Stimulated activated CD4-positive, alpha-beta T cell treated with anti-CD3 and anti-CD28 coated beads, Interleukin-4, amount 100 ng/mL, for 4 hours (primary cell): ENCODE measurements at places on chromosomes 13 and 19.
A peak's percentile ranks its signal among the peaks of the same experiment; 100 is the strongest.

- DNase-seq, result no peak
Measured at GRCh38 chr13:105587786-105588185, 947.7 kb downstream of the EFNB2 start.

GRCh38 chr19:34118879-34119748 is 53.2 kb upstream of the LSM14A start:
- DNase-seq, result no peak

- peak; percentile 88 for DNase-seq
Measured at GRCh38 chr19:10644260-10645007, 9.7 kb upstream of the ILF3 start.

DNA sequence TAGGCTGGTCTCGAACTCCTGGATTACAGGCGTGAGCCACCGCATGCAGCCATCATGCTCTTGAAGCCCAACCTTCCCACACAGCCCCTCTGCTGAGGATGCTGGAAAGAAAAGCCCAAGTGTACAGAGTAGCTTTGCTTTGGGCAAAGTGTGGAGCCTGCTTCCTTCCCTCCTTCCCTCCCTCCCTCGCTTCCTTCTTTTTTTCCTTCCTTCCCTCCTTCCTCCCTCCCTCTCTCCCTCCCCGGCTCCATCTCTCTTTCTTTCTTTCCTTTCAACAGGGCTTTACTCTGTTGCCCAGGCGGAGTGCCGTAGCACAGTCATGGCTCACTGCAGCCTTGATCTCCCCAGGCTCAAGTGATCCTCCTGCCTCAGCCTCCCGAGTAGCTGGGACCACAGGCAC is 2.7 kb downstream of the CC2D1A start:
- no peak for DNase-seq

DNA sequence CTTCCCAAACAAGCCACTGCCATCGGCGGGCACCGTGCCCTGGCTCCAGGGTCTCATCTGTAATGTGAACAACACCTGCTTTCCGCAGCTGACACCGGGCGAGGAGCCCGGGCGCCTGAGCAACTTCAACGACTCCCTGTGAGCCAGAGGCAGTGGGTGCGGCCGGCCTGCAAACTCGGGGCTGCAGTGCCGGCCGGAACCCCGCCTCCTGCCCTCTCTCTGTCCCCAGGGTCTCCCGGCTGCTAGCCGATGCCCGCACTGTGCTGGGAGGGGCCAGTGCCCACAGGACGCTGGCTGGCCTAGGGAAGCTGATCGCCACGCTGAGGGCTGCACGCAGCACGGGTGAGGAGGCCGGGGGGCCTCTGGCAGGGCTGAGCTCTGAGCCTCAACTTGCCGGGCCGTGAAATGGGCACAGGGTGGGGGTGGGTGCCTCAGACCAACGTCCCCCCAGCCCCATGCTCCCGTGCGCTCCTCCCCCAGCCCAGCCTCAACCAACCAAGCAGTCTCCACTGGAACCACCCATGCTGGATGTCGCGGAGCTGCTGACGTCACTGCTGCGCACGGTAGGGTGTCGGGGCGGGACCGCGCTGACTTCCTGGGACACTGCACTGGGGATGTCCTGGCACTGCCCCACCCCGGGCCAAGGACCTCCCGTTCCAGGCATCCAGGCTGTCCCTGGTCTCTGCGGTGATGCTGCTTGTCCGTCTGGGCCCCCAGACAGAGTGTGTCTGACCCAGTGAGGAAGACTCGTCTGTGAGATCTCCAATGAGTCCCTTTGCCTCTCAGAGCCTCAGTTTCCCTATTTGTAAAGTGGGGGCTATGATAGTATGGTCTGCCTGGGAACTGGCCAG is 2.2 kb downstream of the ABCA7 start:
- no peak for DNase-seq

- DNase-seq, result no peak
Measured at GRCh38 chr13:93672996-93673395, 446.4 kb downstream of the GPC6 start.

GRCh38 chr19:19451429-19452242 is 46.2 kb downstream of the GATAD2A start:
- no peak for DNase-seq

GRCh38 chr13:106357198-106357597 is 178.3 kb downstream of the EFNB2 start:
- no peak for DNase-seq

GRCh38 chr13:54574791-54575190 is 1546.2 kb downstream of the OLFM4 start:
- no peak for DNase-seq

GRCh38 chr19:20077791-20078463 is at the start of gene ZNF90:
Gene ZNF90 (plus strand): TSS chr19:20078000. CDS start chr19:20078133, 133 bp downstream.
- peak; percentile 84 for DNase-seq

DNA sequence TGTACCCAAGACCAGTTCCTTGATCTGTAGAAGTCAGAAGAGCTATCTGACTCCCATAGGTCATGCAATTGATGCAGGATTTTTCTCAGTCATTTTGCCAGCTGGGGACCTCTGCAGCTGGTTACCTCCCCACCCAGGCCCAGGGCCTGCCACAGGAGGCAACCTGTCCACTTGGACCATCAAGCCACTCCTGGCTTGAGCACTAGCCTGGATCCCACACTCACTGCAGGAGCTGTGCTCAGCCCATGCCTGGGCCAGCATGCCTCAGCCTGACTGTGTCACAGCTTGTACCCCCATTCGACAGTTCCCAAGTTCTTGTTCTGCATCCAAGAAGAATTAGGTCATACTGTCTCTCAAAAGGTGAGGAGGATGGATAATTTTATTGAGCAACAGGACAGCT is 189.4 kb downstream of the PCDH17 start:
- no peak for DNase-seq

DNA sequence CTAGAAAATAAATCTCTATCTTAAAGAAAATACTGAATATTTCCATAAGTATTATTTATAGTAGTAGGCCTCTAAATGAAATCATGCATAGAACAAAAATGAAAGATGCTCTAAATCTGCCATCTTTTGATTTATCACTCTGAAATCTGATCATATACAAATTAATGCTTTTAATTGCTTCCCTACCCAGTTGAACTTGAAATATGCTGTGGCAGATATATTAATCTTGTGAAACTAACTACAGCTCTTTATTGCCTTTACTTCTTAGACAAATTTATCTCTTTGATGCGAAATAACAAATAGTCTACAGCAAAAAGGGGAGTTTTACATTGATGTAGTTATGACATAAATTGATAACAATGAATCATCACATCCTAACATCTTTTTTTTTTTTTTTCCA is 510.7 kb upstream of the SLITRK6 start:
- no peak for DNase-seq

DNA sequence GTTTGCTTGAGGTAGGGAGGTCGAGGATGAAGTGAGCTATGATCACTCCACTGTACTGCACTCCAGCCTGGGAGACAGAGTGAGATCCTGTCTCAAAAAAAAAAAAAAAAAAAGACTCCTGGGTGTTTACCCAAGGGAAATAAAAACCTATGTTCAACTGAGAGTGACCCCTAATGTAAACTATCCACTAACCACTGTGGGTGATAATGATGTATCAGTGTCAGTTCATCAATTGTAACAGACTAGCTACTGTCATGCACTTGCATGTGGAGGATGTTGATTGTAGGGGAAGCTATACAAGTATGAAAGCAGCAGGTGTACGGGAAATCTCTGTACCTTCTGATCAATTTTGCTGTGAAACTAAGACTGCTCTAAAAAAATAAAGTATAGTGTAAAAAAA is 2.6 kb upstream of the CIB3 start:
- no peak for DNase-seq

DNA sequence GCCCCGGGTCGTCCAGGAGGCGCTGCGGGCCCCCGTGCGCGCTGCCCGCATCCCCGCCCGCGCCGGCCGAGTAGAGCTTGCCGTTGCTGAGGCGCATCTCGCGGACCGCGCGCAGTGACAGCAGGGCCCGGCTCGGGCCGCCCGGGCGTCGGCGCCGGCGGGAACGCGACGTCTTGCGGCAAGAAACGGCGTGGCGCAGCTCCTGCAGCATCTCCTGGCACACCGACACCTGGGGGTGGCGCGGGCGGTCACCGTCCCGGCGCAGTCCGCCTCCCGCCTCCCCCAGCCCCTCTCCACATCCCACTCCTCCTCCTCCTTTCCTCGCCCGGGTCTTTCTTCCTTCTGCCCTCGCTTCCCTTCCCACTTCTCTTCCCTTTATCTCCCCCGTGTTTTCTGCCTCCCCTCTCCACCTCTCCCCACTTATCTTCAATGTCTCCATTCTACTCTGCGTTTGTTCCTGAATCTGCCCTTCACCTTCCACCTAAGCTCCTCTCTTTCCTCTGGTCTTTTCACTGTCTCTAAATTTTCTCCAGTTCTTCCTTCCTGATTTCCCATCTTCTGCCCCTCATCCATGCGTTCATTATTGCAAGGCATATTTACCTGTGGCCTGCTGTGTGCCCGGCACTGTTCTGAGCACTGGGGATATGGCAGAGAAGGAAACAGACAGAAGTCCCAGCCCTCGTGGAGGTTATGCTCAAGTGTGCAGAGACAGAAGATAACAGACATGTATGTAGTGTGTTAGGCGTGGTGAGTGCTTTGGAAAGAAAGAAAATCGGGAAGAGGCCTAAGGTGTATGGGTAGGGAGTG is 5.2 kb upstream of the ATP1A3 start:
- DNase-seq, result no peak

- no peak for DNase-seq
Measured at GRCh38 chr13:113495494-113496210, 5.1 kb upstream of the DCUN1D2 start.

- DNase-seq, result no peak
Measured at GRCh38 chr19:16208847-16209665, 11.3 kb downstream of the AP1M1 start.

GRCh38 chr19:17646441-17646840 is 41.7 kb downstream of the UNC13A start:
- DNase-seq, result no peak

GRCh38 chr13:98632961-98633360 is 56.1 kb upstream of the STK24 start:
- no peak for DNase-seq

- no peak for DNase-seq
Measured at GRCh38 chr13:30715837-30716236, 19.5 kb upstream of the ALOX5AP start.

GRCh38 chr19:18495204-18495911 is 26.5 kb downstream of the ELL start:
- DNase-seq, result no peak

GRCh38 chr19:7870571-7871436 is 3.4 kb downstream of the PRR36 start:
- DNase-seq, result peak; percentile 30

DNA sequence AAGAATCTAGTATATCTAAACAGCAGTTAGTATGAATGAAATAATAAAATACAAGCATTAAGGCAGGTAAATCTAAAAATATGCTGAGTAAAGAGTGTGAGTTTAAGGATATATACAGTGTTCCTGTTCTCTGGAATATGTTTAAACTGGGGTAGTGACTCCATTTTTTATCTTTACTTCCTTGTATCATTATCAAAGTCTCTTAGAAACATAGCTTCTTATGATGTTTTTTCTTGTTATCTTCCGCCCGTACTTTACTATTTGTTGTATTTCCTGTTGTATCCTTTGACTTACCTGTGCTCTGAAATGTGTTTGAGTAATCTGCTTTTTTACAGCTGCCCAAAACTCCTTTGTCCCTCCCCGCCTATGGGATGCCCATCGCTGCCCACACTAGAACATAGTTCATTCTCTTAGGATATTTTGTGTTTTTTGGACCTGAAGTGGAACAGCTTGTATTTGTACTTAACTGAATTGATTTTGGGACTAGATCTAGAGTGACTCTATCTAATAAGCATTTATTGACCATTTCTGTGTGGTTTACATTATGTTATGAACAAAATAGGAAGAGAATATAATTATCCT is 80.8 kb downstream of the PDS5B start:
- DNase-seq, result no peak

GRCh38 chr19:9909251-9909650 is 27.1 kb downstream of the OLFM2 start:
- no peak for DNase-seq

- no peak for DNase-seq
Measured at GRCh38 chr19:7759156-7759555, 3.9 kb upstream of the CLEC4M start.

- DNase-seq, result no peak
Measured at GRCh38 chr13:94168783-94169453, 310.6 kb downstream of the DCT start.

DNA sequence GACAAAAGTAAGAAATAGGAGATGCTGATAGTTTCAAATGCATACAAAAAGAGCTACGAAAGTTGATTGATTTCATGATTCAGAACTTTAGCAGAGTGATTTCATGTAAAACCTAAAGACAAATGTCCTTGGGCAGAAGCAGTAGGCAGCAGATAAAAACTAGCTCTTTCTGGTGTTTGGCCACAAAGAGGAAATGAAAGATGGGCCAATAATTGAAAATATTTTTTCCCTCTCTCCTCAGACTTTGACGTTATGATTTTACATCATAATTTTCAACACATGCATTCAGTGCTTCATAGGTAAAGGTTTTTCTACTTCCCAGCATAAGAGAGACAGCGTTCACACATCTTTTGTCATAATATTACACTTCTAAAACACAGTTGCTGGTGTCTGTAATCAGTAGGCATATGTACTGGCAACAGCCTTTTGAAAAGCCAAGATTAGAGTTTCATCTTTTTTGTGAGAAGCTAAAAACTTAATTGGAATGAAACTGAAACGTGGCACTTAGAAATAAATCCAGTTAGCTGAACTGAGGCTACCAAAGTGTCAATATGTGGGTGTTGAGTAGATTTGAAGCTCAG is 9.3 kb downstream of the SCEL start:
- DNase-seq, result no peak

GRCh38 chr13:19680751-19681150 is 47.3 kb downstream of the MPHOSPH8 start:
- no peak for DNase-seq

- no peak for DNase-seq
Measured at GRCh38 chr13:31435536-31435935, 235.8 kb downstream of the B3GLCT start.

GRCh38 chr13:96191367-96191766 is 101.5 kb downstream of the HS6ST3 start:
- no peak for DNase-seq

DNA sequence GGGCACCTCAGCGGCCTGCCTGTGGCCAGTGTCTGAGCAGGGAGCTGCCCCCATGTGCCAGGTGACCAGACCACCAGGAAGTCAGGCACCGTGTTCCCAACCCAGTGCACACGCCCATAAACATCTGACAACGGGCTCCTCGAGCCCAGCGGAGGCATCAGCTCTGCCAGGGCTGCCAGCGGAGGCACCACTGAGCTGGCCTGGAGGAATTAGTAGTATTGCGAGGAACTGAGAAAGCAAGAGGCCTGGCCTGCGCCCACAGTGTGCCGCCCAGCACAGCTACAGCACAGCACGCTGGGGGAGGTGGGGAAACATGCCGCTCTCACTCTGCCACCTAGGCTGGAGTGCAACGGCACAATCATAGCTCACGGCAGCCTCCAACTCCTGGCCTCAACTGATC is 44.6 kb downstream of the ANKRD27 start:
- DNase-seq, result no peak

DNA sequence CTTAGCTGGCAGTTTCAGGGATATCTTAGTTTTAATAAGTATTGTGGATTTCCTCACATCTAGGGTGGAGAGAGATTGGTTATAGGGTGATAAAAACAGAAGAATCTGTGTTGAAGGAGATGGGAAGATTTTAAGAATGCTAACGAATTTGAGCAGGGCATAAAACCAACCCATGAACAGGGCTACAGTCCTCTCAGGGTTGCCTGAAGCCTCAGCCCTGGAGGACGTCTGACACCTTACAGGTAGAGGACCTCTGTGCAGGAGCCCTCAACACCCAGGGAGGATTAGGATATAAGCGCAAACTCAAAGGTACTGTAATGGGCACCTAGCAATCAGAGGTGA is 461 bp upstream of the WASF3 start:
- DNase-seq, result no peak
